ENCODE measurements at places on chromosomes 2 and 18.

GRCh38 chr2:191789796-191790195 lies 57.1 kb downstream of the CAVIN2 start:
- no peak for DNase-seq

DNA sequence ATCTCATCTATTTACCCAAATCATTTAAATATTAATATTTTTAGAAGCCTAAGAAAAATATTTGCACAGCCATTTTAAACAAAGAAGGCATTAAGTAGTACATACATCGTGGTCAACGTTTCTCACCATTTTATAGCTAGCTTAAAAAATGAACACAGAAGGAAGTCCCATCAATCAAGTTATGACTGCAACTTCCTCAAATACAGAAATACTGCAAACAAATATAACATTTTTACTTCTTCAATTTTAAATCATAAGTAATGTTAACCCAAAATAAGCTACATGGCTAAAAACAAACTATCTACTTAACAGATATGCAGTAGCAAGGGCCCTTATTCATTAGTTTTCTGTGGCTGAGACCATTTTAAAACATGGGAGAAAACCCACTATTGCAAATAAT lies 30.6 kb downstream of the ITSN2 start:
- DNase-seq: no peak

DNA sequence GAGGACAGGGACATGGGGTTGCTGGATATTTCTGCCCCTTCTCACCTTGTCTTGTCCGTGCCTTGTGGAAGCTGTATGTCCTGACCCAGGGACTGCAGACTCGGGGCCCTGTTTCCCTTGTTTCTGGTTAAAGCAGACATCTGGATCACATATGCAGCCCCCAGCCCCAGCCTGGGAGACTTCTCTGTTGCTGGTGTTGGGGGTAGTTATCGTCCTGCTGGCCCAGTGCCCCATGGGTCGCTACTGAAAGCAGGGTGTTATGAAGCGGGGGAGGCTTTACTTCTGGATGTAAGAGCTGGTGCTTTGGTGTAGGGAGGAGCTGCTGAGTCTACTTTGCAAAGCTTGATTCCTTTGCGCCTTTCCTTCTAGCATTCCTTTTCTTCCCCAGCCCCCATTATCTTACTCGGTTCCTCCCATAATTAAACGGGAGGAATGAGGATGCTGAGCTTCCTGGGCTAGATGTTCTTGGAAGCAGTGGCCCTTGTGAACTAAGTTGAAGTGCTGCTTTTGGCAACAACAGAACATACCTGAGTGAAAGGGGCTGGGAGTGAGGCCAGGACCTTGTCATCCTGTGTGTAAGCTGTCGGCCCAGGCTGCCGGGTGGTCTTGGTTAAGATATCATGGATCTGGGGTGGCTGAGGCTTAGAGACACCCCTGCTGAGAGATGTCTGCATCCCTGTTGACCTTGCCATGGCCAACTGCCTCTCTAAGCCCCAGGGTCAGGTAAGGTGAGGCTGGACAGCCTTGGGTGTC lies 3.4 kb downstream of the TET3 start:
- no peak for DNase-seq

GRCh38 chr2:74423231-74424095 lies 1.9 kb downstream of the WDR54 start:
- DNase-seq: no peak

DNA sequence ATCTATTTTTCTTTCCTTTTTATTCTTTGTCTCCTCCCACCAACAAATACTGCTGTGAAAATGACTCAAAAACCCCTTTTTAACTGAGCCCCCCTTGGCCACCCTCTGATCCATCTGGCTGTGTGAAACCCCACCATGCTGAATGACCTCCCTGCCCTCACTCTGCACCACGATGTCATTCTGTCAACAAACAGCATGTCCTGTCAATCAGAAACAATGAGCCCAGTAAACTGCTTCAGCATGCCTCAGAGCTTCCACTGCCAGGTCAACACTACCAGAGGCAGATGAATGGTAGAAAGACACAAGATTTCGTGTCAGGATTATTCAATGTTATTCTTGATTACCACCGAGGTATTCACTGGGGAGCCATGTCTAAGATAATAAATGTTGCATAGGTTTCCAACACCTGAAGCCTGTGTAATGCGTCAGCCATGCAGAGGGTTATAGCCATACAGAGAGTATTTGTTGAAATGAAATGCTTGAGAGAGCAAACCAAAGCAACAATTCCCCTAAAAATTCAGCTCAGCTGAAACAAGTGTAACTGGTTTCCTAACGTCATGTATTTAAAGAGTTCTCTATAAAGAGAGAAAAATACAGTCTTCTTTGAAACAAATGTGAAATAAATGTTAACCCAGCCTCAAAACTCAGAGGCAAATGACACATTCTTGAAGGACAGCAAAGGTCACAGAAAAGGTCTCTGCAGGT lies 76.7 kb downstream of the LRP2 start:
- no peak for DNase-seq

DNA sequence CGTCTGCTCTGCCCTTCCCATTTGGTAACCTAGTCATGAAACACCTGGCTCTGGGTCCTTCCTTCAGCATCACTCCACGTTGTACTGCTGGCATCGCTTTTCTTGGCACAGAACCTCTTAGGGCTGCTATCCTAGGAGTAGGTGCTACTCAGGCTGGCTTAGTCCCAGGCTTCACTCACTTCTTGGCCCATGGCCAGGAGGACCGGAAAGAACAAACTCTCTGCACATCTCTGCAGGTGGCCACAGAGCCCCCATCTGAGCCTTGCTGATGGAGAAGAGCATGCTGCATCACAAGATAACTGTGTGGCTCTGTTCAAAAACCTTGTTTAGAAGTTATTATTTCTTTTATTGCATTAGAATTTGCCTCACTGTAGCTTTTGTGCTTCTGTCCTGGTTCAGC lies 447.2 kb upstream of the TNP1 start:
- no peak for DNase-seq

GRCh38 chr2:46126571-46126970 lies 170.6 kb upstream of the EPAS1 start:
- DNase-seq: no peak

DNA sequence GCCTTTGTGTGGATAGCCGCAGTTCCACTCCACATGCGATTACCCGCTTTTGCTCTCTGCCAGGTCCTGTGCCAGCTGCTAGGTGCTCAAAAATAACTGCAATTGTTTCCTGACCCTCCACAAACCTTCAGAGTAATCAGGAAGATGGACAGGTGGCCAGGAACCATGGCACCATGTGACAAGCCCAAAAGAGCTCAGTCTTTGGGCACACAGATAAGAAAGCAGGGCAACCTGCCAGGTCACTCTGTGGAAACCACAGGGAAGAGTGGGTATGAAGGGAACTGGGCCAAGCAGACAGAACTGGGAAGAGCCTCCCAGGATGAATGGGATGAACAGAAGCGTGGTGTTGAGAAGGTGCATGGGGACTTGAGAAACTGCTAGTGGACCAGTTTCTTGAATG lies 79.4 kb upstream of the AGAP1 start:
- no peak for DNase-seq

DNA sequence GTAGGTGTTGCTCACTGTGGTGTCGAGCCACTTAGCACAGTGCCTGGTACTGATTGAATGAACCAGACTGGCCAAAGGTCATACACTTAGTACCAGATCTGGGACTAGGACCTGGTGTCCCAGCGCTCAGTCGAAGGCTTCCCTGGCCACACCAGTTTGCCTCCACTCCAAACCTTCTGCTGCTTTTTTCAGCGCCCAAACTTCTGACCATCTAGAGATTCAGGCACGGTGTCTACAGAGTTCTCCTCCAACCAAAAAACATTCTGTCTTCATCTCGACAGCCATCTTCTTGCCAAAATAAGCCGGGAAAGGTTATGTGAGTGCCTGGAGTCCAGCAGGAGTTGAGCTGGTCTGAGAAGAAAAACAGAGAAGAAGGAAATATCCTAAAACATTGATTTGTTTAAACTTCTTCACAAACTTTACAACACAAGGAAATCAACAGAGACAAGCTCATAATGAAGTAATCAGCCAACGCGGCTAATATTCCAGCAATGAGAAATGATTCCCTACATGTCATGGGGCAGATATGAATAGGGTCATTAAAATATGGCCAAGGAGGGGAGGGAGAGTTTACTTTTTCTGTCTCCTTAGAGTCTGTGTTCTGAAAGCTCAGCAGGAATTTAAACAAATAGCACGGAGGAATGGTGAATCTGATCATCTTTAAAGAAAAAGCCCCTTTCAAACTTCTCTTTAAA lies 2.3 kb upstream of the GLI2 start:
- no peak for DNase-seq

DNA sequence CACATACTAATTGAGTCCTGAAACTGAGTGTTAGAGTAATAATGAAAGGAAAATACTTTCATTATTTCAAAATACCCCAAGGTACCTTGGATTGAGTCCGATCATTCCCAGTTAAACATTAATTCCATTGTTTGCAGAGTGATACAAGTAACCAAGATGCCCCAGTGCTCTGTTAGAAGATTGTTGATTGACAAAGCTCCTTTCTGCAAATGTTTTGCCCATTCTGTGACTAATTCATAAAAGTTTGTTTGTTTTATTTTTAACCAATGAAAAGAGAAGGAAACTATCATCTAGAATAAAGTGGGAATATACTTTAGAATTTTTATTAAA lies 124.0 kb downstream of the GULP1 start:
- DNase-seq: no peak

DNA sequence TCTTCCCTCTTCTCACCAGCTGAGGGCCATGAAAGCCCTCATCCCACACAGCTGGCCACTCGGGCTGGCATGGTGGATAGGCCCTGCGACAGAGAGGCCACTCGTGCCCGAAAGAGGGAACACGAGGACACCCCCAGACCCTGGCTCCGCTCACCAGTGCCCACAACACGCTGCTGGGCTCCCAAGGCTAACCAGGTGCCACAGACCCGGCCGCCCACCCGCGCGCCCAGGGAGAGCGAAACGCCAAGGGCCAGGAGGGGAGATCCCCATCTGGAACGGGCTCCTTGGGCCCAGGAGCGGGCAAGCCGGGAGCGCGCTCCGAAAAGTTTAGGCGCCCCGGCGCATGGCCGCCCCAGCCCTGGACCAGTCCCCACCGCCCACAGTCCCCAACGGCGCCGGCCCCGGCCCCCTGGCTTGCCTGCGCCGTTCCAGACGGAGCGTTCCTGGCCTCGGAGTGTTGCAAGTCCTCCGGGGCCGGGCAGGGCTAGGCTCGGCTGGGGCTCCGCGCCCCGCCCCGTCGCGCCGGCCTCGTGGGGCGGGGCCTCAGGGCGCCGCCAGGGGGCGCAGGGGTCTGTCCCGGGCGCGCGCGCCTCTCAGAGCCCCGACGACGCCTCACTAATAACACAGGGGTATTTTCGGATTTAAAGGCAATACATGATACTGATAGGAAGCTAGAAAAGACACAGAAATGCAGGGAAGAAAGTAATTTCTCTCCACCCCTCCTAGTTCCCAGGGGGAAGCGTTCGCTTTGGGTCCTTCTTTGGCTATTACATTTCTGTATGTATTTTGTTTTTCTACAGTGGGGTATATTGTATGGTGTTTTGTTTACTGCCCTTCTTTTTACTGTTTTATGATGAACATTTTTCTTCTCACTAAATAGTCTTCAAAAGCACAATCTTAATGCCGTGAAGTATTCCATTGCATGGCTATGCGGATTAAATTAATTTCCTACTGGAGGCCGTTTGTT lies at the start of gene TMBIM1:
TMBIM1 (minus strand) TSS at position 456 of the 967 bp plus-strand sequence. CDS start 10,362 bp downstream, outside the sequence.
- peak; percentile 96 for DNase-seq

- no peak for DNase-seq
These were observed 3.1 kb downstream of the DSC3 start for GRCh38 chr18:31039426-31039825.

DNA sequence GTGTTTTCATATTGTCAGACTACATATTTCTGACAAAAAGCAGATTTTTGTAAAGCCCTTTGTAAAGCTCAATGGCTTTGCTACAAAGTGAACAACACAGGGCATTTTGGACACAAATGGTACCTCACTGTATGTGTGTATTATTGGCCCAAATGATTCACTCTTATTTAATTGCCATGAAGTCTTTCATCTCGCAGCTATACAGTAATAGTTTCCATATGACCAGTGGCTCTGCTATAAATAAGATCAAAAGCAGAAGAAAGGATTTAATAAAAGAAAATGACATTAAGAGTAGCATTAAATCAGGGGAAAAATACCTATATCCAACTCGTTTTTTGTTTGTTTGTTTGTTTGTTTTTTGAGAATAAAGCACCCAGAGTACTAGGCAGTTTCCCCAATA lies 284.0 kb upstream of the CCDC68 start:
- no peak for DNase-seq

GRCh38 chr2:220445429-220446105 lies 818.1 kb downstream of the SLC4A3 start:
- DNase-seq: no peak

DNA sequence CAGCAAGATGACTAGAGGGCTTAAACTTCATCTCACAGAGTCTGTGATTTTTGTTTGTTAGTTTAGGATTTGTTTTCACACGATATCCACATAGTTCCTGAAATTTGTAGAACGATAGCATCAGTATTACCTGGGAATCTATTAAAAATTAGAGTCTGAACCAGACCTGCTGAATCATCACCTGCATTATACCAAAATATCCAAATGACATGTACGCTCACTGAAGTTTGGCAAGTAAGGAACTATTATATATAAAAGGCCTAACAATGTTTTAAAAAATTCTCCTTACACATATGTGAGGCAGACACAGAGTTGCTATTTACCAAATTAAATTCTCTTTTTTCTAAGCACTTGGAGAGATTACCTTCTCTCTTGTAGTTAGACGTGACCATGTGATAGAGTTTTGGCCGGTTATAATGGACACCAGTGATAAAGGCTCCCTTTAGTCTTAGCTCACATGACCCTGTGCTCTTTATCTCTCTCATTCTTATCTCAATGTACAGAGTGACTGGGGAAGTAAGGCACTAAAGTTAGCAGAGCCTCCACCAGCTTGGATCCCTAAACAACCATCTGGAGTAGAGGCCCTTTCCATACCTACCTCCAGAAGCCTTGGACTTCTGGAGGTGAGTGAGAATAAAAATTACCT lies 363.1 kb downstream of the DSC3 start:
- DNase-seq: no peak

GRCh38 chr2:127027715-127028114 lies 79.2 kb downstream of the BIN1 start:
- no peak for DNase-seq

DNA sequence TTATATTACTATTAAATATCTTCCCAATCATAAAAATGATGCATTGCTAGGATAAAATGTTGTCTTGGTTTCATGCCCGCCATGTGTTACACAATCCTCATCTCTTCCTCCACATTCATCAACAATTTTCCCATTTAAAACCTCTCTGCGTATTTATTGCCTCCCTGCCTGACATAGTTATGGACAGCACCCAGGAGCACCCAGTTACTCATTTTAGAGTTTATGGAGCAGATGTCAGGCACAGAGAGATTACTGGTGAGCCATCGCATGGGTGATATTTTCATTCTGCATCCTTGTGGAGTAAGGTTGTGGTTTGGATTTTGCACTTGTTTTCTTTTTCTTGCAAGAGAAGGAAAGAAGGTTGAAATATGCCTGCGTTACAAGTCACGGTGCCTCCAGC lies 116.7 kb upstream of the NPAS2 start:
- DNase-seq: no peak
